ENCODE measurements at places on chromosomes 7 and 10.

DNA sequence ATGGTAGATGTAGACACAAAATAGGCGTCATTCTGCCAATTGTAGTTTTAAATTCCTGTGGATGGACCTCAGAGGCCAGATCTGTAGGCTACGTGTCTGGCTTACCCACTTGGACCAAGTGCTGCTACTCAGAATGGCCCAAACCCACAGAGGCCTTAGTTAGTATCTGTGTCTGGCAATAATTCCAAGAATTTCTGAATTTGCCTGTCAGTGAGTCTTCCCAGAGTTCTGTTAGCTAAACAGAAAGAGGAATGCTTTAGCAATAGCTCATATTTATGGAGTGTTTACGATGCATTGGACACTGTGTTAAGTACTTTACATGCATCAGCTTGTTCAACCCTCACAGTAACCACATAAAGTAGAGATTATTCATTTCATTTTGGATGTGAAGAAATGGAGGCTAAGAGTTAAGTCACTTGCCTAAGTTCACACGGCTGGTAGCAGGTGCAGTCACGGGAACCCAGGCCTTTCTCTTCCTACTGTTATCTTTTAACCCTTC is 231.8 kb downstream of the PTEN start:
- DNase-seq = no peak

DNA sequence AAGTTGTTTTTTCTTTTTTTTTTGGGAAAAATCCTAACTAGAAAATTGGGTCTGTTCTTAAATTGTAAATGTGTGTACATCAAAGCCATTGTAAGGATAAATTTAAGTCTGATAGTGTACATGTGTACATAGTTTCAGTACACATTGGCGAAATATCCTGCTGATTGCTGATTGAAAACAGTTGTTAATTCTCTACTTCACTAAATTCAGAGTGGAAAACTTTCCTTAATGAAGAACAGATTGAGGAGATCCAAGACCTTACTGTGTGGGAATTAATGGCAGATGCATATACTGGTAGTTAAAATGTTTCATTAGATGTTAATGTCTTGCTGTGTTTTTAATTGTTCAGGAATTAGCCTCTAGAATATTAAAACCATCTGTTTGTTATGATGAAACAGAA is 506.0 kb downstream of the AUTS2 start:
- DNase-seq = no peak

DNA sequence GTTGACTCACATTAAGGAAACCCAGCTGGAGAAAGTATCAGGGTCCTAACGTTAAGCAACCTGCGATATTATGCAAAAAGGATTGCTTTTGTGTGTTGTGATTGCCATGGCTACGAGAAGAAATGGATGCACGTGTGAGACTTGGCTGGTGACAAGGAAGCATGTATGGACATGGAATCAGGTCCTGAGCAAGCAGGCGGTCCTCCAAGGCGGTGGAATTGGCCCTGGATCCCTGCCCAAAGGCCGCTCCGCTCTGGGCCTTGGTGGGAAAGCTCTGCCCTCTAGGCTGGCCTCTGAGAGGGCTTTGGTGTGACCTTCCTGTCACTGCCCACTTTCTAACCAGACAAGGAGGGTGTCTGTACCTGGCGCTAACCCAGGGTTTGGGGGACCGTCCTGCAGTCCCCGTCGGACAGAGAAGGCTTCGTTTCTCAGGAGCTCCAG is 192.1 kb downstream of the EBF3 start:
- no peak for DNase-seq

DNA sequence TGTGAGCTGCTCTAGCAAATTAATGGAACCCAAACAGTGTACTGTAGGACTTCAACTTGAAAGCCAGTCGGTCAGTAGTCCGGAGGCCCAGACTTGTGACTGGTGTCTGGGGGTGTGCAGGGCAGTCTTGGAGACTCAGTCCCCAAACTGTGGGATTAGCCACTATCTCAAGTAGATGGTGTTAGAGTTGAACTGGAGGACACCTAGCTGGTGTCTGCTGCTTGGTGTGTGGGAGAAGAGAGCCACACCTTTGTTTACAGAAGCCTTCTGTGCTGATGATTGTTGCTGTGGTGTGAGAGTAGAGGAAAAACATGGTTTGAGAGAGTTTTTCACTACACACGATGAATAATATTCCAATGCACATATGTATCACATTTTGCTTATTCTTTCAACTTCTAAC is 47.4 kb downstream of the CUL2 start:
- no peak for DNase-seq

GRCh38 chr10:60466267-60467201 is 76.9 kb upstream of the ANK3 start:
- DNase-seq = no peak

- DNase-seq = no peak
These were observed 58.3 kb upstream of the PPP2R2D start for GRCh38 chr10:131842351-131843088.

- DNase-seq = no peak
These were observed 1153.8 kb upstream of the C7orf33 start for GRCh38 chr7:147436718-147437117.

- no peak for DNase-seq
These were observed 45.2 kb downstream of the VPS41 start for GRCh38 chr7:38863601-38864291.

GRCh38 chr7:149822353-149822943 is 15.7 kb upstream of the ZNF862 start:
- DNase-seq = no peak

DNA sequence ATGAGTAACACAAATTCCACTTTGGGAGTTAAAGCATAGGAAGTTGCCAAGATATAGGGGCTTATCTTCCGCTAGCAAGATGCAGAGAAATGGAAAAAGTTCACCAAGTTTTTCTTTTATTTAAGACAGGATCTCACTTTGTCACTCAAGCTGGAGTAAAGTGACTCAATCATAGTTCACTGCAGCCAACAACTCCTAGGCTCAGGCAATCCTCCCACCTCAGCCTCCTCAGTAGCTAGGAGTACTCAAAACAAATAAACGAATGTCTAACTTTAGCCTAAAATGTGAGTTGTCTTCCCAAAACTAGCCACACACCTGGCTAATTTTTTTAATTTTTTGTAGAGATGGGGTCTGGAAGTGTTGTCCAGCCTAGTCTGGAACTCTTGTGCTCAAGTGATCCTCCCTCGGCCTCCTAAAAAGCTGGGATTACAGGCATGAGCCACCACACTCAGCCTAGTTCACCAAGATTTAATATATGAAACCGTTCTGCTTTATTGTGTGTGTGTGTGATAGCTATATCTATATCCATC is 9.9 kb downstream of the VIM start:
- no peak for DNase-seq

DNA sequence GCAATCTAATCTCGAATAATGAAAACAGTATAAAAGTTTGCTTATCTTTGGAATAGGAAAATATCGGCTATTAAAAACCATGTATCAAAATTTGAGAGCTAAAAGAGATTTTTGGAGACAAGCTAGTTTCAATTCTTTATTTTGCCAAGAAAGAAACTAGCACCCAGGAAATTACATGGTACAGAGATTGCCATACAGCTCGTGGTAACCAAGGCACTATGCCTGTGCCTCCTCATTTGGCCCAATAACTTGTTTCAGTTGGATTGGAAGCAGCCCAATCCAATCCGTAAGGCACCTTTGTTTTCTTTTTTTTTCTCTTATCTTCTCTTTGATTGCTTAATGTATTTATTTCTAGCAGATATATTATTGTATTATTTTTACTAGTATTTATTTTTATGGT is 55.0 kb downstream of the GNAI1 start:
- DNase-seq = no peak

DNA sequence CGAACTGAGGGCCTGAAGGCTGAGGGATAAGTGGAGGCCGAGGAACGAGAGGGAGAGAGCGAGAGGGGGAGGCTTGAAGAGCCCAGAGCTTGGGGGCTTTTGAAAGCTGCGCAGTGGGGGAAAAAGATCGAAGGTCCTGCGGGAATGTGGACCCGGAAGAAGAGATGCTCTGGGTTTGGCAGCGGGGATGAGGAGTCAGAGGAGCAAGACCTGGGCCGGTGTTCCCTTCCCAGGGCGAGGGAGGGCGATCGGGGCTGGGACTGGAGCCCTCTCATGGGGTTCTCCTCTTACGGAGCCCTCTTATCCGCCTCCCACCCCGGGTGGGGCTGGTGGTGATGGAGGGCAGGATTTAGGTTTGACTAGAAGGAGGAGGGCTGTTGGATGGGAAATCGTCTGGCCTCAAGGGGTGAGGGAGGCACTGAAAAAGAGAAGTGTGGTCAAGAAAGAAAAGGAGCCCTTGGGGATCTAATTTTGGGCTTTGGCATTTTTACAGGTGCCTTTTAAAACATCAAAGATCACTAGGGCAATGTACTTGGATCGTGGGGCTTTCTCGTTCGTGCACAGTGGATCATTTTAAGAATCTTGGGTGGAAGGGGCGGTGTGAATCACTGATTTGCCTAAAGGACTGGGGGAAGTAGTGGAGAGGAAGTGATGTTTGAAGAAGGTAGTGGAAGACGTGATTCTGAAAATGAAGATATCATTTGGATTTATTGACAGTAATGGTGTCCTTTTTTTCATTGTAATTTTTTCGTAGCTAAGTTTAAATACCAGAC is 637 bp downstream of the SAMD8 start:
- peak; percentile 54 for DNase-seq

DNA sequence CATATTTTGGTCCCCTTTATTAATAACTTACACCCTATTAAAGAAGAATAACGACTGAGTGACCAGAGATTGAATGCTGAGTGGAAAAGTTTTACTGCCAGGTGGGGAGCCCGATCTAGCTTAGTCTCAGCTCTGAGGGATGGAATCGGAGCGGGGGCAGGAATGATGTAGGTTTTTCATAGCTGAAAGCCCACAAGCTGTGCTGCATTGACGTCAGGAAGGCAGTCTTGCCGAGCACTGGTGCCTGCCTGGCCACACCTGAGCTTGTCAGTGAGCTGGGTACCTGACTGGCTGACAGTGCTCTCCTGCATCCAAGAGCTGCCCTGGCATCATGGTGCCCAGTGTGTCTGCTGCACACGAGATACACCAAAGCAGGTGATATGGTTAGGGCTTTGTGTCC is 34.8 kb downstream of the GRK5 start:
- DNase-seq = peak; percentile 33

DNA sequence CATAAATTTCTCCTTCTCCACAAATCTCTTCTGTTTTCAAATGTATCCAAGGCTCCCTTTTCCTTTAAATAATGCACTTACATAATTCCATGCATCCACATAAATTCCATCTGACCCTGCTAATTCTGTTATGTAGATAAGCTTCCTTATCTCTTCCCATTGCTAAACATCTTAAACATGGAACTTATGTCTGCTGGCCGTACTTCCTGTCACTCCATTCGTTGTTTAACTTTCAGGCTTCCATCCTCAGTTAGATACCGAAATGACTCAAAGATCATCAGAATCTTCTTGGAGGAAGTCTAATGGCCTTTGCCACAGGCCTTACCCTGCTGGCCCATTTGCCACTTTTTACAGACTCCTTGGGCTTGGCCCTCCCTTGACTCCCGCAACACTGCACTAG is 330.9 kb downstream of the GFRA1 start:
- DNase-seq = no peak

GRCh38 chr7:84043661-84044191 is 150.9 kb downstream of the SEMA3A start:
- DNase-seq = no peak

GRCh38 chr10:47139121-47139520 is 160.9 kb upstream of the GDF10 start:
- no peak for DNase-seq

GRCh38 chr7:151238190-151238810 is 6.0 kb downstream of the CHPF2 start:
- no peak for DNase-seq

- DNase-seq = peak; percentile 32
These were observed 287.2 kb downstream of the HGF start for GRCh38 chr7:81482600-81483186.

DNA sequence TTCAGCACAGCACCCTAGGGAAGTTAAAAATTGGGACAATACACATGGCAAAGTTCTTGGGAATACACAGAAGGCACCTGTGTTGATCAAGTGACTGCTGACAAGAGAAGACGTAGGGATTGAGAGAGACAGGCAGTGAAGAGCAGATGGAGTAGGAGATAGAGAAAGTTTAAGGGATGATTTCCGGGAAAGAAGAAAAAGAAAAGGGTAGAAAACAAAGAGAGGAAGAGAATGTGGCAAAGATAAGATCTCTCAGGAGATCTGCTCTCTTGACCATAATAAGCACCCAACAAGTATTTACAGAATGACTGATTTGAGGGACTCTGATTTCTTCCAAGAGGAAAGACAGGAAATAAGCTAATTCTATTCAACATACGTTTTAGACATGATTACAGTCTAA is 15.1 kb upstream of the RALA start:
- DNase-seq = no peak

GRCh38 chr10:33055625-33056024 is 97.6 kb upstream of the ITGB1 start:
- no peak for DNase-seq

DNA sequence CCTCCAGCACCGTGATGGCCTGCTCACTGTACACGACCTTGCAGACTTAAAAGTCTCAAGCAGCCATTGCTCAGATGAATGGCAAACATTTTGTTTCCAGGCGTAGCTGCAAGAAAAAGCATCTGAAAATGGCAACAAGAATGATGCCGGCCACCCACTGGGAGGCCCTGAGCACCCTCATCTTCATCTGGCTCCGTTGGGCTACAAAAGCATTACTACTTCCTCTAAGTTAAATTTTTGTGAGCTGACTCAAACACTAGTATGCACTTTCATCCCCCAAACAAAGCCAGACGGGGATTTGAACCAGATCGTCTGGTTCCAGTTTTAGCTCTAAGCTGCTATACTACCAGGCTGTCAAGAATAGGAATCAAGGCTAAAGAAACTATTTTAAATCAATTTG is 116.6 kb upstream of the CDK1 start:
- DNase-seq = no peak

- DNase-seq = no peak
These were observed 248.5 kb downstream of the AGMO start for GRCh38 chr7:15313361-15313760.

DNA sequence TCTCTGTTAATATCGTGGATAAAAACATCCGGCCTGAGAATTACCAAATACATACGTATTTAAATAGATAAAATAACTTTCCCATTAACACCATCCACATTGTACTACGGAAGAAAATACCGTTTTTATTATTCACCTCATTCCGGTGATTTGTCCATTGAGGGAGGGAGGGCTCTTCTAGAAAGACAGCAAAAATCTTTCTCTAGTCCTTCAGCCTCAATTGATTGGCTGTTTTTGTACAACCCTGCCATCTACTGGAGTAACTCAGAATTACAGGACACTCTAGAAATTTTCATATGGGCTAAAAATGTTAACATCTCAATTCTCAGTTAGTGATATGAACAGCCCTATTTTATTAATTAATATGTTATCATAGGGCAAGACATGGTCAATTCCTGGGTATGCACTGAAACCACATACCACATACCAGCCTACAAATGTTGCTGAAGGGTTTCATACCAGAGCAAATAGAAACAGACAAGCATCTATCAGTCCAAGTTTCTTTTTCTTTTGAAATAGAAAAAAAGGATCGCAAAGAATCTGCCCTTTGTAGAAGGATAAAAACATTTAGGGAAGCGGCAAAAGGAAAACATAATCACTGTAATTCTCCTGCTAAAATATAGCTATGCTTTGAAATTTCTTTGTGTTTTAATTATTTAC is 55.8 kb upstream of the CDCA7L start:
- DNase-seq = peak; percentile 75
